Bone marrow (tissue), 2 donors: ENCODE measurements at places on chromosomes 1 and 21.

GRCh38 chr1:53663529-53664300, 75.2 kb downstream of the GLIS1 start:
- DNase-seq, result no peak

- DNase-seq, result no peak
Measured at GRCh38 chr1:100989306-100990077, 36.1 kb downstream of the DPH5 start.

DNA sequence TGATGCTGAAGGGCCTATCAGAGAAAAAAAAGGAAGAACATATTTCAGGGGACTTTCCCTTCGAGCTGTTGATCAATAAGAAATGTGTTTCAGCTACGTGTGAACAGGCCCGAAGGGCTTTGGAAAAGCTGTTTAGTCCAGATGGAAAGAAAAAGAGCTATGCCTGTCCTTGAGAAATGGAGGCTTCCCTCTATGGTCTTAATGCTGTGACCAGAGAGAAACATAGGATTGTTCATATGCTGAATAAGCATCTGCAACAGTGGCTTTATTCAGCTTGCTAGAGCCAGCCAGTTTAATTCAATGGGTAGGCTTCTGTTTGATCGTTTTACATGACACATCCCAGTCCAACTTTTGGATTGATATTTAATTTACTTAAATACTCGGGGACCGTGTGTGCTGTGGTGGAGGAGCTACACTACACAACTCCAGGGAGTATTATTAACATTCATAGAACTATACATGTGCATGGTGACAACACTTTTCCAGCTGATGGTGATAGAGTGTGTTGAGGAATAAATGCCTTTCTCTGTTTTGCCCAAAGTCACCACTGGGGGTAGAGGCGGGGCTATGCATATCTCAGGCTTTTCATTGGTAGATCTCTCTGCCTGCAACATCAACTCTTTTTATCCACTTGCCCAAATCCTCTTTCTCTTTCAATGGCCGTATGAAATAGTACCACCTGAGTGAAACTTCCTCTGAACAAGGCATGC, 106.7 kb upstream of the C8B start:
- DNase-seq, result no peak

DNA sequence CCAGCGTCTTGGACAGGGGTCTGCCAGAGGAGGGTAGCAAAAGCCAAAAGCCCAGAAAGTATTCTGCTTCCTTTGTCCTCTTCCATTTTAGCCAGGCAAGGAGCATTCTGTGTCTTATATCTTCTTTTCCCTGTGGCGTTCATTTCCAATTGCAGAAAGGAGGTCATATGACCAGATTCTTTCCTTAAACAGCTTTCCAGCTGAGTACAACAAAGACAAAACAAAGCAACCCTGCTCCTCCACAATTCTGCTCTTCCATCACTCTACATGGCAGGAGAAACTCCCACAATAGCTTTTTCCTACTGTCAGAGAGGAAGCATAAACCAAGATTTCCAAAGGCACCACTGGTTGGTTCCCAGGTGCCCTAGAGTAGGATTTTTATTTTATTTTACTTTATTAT, 19.7 kb downstream of the ENSA start:
- no peak for DNase-seq

DNA sequence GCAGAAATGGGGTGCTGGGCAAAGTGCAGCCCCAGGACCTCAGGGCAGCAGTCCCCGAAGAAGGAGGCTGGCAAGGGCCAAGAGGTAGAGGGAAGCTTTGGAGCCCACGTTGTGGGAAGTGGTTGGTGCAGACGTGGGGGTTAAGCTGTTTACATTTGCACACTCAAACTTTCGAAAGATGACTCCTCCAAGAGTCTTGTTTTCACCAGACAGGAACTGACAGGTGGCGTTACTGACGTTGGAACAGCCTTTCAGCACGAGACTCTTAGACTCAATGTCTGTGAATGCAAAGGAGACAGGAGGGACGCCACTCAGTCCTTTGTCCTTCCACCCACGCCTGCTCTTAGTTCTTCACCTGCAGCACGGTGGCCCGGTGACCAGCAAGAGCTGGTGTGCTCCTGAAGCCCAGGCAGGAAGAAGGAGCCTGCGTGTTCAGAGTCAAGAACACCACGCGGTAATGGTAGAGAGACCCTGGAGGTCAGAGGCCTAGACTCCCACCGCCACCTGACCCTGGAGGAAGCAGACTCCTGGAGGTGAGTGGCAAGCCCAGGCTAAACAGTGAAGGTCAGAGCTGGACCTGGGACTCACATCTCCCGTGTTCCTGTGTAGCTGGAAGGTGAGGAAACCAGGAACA, 15.9 kb downstream of the LYPD8 start:
- DNase-seq, result no peak

DNA sequence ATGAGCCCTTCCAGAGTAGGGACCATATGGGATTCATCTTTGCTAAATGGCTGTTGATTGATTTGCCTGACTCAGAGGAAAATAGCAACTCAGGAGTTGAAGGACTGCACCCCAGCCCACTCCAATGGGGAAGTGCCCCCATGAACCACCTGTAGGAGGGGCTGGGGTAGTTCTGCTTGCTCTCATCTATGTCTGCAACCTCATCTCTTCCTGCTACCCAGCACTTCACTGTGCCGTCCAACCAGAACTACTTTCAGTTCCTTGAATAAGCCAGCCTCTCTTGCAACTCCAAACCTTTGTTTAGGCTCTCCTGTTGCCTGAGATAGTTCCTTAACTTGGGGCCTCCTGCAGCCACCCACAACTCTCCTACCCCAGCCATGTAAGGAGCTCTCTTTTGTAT, 26.6 kb downstream of the BEND5 start:
- DNase-seq, result no peak

DNA sequence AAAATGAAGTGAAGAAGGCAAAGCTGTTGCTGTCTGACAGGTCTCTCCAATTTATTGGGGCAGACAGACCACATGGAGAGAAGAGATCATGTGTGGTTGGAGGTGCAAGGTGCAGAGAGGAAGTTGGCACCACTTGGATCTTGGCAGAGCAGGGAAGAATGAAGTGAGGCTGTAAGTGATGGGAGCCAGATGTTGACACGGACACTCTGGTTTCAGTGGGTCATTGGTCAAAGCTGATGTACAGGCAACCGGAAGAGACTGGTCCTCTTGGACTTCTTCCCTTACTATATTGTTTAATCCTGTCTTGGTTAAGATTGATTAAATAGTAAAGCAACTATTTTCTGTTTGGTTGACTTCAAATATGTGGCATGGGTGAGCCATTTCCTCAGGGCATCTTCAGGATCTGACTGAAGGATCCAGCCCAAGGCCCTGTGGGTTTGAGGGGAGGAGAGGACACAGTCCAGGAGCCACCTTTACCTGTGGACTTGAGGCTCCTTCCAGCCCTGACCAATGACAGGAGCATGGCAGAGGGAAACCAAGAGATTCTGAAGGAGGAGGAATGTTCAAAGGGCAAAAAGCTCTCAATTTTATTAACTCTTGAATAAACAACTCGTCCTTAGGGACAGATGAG, 49.4 kb downstream of the NENF start:
- DNase-seq, result no peak

GRCh38 chr1:5410652-5411051, 581.6 kb downstream of the NPHP4 start:
- no peak for DNase-seq

GRCh38 chr1:183770816-183771128, 34.1 kb upstream of the RGL1 start:
- DNase-seq, result no peak

GRCh38 chr1:204589409-204590038, 73.3 kb downstream of the MDM4 start:
- no peak for DNase-seq
